ENCODE measurements at places on chromosomes 1 and 21.

DNA sequence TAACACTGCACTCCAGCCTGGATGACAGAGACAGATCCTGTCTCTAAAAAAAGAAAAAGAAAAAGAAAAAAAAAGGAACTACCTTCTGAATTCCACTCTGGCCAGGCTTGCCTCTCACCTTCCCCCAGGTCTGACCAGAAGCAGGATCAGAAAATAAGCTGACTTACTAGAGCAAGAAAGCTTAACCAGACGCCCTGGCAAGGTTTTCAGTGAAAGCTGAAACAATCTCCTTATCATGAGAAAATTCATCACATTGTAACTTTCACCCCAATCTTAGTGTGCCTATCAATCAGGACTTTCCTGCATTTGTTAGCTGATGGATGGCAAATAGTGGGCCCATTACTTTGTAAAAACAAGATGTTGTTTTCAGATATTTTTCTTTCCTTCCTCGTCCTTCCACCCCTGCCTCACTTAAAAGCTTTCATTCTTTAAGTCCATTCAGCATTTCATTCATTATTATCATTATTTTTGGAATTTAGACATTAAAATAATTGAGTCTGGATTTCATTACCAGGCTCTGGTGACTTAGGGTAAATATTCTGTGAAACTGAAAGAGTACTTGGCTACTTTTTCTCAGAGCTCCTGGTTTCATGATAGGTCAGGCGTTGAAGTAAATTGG is 96.5 kb upstream of the CD34 start:
- no peak for DNase-seq

GRCh38 chr1:230832476-230832875 is 35.8 kb downstream of the C1orf198 start:
- DNase-seq, result no peak

- DNase-seq, result no peak
These were observed 32.2 kb downstream of the HSPG2 start for GRCh38 chr1:21904704-21905520.

DNA sequence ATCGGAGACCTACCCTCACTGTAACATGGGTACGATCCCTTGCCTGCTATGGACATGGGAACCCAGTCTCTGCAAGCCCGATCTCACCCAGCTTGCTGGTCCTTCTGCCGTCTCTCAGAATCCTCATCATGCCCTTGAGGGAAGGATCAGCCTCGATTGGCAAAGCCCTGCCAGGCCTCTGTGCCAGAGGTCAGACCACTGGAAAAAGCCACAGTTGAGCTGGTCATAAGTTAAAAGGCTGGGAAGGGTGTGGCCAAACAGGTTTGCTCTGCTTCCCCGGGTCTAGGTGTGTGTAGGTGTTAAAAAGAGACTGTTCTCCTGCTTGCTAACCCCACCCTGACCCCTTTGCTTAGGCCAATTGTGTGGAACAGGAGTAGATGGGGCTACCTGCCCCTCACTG is 19.5 kb upstream of the PADI3 start:
- no peak for DNase-seq

- DNase-seq, result no peak
These were observed 365.0 kb upstream of the RUNX1 start for GRCh38 chr21:35414056-35414455.

GRCh38 chr1:22860414-22860800 is 112.3 kb downstream of the LACTBL1 start:
- DNase-seq, result no peak

GRCh38 chr1:32928715-32929114 is 27.5 kb upstream of the TMEM54 start:
- DNase-seq, result no peak

DNA sequence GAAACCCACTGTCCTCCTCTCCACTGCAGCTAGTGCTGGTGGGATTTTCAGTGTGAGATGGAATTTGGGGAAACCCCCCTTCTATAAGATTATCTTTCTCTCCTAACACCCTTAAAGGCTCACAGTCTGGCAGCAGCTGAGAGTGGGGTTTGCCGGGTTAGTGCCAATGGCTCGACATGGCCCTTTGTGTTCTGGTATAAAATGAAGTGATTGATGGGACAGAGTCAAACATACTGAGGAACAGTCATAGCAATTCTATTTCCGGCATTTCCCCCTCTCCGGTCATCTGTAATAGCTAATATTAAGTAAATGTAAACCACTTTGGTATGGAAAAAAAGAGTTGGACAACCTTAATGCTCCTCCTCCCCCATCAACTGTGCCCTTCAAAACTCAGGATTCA is 37.6 kb downstream of the TFF3 start:
- DNase-seq, result no peak

- no peak for DNase-seq
These were observed 1.1 kb downstream of the VANGL2 start for GRCh38 chr1:160401487-160401805.

GRCh38 chr1:180208264-180208663 is 21.8 kb upstream of the LHX4 start:
- DNase-seq, result no peak

- DNase-seq, result no peak
These were observed 26.6 kb downstream of the C8B start for GRCh38 chr1:56939209-56939608.

DNA sequence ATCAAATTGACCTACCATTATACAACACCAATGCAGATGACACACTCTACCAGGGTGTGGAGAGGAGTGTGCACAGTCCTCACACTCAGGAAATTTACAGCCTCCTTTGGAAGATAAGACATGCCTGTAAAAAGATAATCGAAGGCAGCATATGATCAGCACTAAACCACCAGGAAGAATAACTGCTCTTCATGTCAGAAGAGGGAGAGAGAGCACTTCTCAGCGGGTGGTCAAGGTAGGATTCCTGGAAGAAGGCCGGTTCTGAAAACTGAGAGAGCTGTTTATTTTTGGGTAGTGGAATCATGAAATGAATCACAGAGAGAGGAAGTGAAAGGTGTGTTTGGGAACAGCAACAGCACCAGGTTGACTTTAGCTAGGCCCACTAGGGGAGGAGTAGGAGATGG is 14.0 kb upstream of the ZNF697 start:
- no peak for DNase-seq
